CD4-positive, CD25-positive, alpha-beta regulatory T cell (primary cell): ENCODE measurements at places on chromosomes 13 and 19.

GRCh38 chr13:107217251-107217650 is 649.3 kb upstream of the ARGLU1 start:
- H3K27me3 ChIP-seq = no peaks in the 10 kb centered on the region
- no peak overlapping the region for H3K4me3 ChIP-seq
- no peaks in the 10 kb centered on the region for H3K4me1 ChIP-seq
- no peak for DNase-seq

DNA sequence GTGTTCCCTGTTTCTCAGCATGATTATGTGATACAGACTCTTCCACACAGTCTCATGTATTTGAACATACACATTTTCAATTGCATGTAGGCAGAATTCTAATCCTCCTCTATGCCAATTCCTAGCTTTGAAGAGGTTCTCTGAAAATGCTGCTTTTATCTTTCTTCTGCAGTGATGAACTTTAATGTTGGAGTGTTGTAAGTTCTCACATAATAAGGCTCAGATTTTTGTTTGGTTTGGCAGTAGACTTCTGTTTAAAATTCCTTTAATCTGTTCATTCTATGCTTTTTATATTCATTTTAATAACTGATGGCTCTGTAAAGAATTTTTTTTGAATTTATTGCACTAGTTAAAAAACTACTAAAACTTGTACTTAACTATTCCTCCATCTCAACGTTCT is 225.8 kb downstream of the GGACT start:
- no peak overlapping the region for H3K27ac ChIP-seq
- no peaks in the 10 kb centered on the region for H3K4me1 ChIP-seq
- H3K36me3 ChIP-seq = no peaks in the 10 kb centered on the region
- no peak for DNase-seq
- H3K27me3 ChIP-seq = no peaks in the 10 kb centered on the region
- no peak overlapping the region for H3K4me3 ChIP-seq

GRCh38 chr19:37127999-37128820 is 44.3 kb downstream of the ZNF585A start:
- H3K27me3 ChIP-seq = no peaks in the 10 kb centered on the region
- H3K4me3 ChIP-seq = no peak overlapping the region
- no peaks in the 10 kb centered on the region for H3K4me1 ChIP-seq
- DNase-seq = no peak
- peaks cover 17% of the 10 kb centered on the region for H3K36me3 ChIP-seq

GRCh38 chr19:54465426-54466109 is 2.0 kb upstream of the LENG9 start:
- H3K36me3 ChIP-seq = peaks cover 9% of the 10 kb centered on the region
- peaks cover 32% of the 10 kb centered on the region for H3K4me1 ChIP-seq
- H3K27me3 ChIP-seq = peaks cover 7% of the 10 kb centered on the region
- H3K4me3 ChIP-seq = no peak overlapping the region

GRCh38 chr19:52453324-52454094 is at the start of gene ZNF578:
TSS of gene ZNF578 (plus strand) at chr19:52453553. CDS start at chr19:52501846, 48,293 bp downstream.
- H3K36me3 ChIP-seq = peaks cover 18% of the 10 kb centered on the region
- DNase-seq = peak; percentile 74
- H3K27me3 ChIP-seq = no peaks in the 10 kb centered on the region
- H3K4me1 ChIP-seq = no peaks in the 10 kb centered on the region
- no peak within 1 kb of the TSS for H3K27ac ChIP-seq

DNA sequence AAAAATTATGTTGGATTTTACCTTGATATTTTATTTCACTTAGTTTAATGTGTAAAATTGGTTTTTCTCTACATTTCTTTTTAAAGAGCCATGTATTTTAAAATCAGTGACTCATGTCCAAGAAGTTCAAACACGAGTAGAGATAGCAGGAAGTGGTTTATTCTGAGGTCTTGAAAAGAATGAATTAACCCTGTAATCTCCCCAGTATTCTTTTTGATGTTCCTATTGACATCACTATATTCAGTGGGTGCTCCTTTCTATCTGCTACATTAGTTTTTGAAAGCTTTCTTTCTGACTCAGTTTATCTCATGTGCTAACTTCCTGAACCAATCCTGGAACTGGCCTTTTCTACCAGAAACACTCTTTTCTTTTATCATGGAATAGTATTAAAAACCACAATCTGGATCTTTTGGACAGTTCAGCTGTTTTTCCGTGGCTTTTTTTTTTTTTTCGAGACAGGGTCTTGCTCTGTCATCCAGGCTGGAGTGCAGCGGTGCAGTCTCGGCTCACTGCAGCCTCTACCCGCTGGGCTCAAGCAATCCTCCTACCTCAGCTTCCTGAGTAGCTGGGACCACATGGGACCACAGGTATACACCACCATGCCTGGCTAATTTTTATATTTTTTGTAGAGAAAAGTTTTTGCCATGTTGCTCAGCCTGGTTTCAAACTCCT is 114.9 kb downstream of the PCCA start:
- H3K27ac ChIP-seq = peak overlapping the region; percentile 37
- DNase-seq = no peak
- peak overlapping the region; percentile 78 for H3K4me3 ChIP-seq
- H3K36me3 ChIP-seq = no peaks in the 10 kb centered on the region

DNA sequence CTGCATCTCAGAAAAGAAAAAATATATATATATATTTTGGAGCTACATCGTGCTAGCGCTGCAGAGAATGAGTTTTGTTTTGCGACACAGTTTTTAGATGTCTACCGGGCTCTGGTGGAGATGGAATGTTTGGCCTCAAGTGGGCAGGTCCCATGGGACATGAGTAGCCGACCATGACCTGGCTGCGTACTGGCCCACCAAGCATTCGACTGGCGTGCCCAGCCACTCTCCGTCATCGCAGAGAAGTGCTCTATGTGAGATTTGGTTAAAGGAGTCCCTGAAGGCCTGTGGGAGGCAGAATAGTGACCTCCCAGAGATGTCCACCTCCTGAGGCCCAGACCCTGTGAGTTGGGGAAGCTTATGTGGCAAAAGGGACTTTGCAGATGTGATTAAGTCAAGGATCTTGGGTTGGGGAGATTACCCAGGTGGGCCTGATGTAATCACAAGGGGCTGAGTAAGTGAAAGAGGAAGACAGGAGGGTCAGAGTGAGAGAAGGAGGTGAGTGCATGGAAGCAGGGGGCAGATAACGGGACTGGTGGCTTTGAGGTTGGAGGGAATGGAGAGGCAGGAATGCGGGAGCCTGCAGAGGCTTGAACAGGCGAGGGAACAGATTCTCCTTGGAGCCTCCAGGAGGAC is 821 bp upstream of the LILRB4 start:
- no peak overlapping the region for H3K27ac ChIP-seq
- no peaks in the 10 kb centered on the region for H3K4me1 ChIP-seq
- DNase-seq = no peak
- H3K4me3 ChIP-seq = no peak overlapping the region
- H3K27me3 ChIP-seq = no peaks in the 10 kb centered on the region
